ENCODE measurements at places on chromosomes 7 and 10.
A peak's percentile ranks its signal among the peaks of the same experiment; 100 is the strongest.

- no peak for DNase-seq
These were observed 12.2 kb upstream of the BMPR1A start for GRCh38 chr10:86744067-86744725.

- DNase-seq, result no peak
These were observed 39.1 kb upstream of the BET1 start for GRCh38 chr7:94043299-94043698.

DNA sequence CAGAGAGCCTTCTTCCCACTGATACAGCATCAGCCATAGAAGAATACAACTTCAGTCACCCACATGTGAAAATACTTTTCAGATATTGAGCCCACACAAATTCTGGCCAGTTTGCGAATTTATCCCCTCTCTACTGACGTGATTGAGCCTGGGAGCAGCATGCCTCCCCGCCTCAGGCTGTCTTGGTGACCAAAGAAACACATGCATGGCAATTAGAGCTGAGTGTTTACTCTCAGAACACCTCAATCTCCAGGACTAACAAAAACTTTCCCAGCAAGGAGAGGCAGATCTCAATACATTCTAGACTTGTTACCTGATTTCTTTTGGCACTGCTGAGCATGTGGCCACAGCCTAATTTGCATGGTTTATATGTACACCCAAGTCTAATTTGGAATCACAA is 122.5 kb downstream of the TMEM26 start:
- DNase-seq, result no peak

DNA sequence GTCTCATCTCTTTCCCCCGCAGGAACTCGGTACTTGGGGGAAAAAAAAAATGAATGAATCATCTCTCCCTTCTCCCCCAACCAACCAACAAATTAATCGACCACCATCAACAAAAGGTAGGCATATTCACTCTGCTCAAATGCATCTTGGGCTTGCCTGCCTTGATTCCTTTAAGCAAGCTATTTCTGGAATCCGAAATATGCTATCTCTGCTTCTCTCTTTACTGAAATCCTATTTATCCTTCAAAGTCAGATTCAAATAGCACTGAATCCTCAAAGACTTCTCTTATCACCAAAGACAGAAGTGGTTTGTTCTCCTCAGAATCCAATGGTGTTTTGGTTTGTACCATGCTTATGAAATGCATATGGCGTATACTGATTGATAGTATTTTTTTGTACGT is 49.6 kb upstream of the TPK1 start:
- no peak for DNase-seq

GRCh38 chr7:113392841-113393540 is 274.6 kb upstream of the SMIM30 start:
- DNase-seq, result no peak

- no peak for DNase-seq
These were observed 69.7 kb upstream of the EMX2 start for GRCh38 chr10:117472872-117473271.

GRCh38 chr10:3473271-3473670 is 300.7 kb upstream of the PITRM1 start:
- no peak for DNase-seq

DNA sequence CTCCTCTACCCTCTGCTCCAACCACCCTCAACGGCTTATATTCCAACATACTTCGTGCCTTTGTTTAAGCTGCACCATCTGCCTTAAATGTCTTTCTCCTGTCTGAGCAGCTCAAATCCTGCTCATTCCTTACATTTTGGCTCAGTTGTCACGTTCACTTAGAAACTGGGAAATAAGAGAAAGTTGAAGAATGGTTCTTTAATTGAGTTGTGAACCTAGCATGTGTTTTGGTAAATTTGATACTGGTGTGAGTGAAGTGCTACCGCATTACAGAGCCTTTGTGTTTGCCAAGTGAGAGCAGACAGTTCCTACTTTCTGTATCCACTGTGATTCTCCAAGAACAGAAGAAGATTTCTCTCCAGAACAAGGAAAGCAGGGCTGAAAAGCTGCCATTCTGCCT is 54.3 kb downstream of the EPDR1 start:
- DNase-seq, result no peak

DNA sequence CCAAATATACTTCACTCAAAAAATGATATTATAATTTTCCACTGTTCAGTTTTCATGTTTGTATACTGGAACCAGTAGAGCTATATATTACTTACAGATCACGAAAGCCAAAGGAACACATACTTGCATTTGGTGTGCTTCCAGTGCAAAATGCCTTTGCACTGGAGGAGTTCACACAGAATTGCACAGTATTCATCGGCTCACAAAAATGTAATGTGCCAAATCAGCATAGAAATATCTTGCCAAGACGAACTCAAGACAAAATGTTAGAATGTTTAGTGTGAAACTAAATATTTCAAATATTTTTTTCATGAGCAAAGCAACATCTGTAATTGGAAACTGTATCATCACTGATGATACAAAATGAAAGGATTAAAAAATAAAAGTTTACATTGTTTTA is 646.2 kb upstream of the SEMA3D start:
- no peak for DNase-seq

- no peak for DNase-seq
These were observed 25.1 kb downstream of the DOCK1 start for GRCh38 chr10:126930131-126930882.

- no peak for DNase-seq
These were observed 25.2 kb downstream of the DNAJC1 start for GRCh38 chr10:21978191-21978862.

GRCh38 chr7:80244206-80244916 is 109.7 kb downstream of the GNAI1 start:
- DNase-seq, result no peak

DNA sequence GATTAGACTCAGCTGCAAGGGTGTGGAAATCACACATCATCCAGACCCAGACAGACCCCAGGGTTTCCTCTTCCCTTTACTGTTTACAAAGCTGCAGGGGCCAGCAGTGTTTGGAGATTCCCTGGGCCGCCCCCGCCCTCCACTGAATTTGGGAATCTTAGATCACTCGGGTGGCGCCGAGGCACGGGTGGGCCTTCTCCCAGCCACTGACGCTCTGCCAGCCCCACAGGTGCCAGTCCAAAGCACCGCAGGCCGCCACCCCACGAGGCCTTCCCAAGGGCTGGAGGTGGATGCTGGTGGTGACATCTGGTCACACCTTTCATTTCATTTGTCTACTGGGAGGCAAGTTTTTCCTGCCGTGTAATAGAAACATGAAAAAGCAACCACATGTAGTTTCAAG is 439.4 kb upstream of the FOXK1 start:
- DNase-seq, result no peak

DNA sequence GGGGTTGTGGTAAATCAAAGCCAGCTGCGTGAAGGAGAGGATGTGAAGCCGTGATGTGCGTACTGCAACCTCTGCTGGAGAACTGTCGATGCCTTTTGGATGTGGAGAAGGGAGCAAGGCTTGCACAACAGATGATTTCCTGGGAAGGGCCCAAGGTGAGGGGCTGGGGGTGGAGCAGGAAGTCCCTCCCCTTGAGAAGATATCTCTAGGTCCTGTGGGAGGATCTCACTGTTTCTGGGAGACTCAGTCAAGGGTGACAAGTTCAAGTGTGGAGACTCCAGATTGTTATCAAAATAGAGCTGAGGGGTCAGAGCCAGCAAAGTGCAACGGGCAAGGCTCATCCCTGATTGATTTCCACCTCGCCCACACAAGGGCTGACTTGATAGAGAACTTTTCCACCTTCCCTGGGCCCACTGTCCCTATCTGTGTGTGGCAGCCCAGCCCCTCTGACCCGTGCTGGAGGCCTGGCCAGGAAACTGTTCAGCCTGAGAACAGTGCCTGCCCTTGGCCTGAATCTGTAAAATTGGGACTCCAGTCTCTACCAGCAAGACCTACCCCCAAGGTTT is 55.0 kb downstream of the COL13A1 start:
- no peak for DNase-seq

DNA sequence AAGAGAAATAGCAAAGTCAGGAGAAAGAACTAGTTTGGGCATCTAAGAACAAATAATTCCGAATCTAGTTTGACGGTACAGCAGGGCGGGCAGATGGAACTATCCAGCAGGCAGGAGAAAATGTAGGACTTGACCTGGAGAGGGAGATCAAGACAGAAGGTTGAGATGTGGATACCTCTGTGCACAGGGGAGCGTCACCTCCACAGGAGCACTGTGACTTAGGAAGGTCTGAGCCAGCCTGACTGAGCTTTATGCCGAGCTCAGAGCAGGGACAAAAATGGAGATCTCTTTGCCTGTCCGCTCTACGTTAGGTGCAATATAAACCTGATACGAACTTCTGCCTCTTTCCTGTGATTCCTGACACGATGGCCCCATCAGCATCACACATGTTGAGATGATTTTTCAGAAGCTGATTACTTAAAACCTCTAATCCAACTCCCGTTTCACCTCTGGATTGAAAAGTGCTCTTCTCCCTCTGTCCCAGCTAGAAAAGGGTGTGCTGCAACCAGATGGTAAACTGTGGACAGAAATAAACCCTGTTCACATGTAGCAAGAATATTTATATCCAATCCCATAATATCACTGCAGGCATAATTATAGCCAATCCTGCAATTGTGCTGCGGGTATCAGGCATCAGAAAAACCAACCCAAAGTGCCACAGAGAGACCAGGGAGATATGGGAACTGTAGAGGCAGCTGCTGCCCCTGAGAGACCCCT is 13.6 kb upstream of the SORBS1 start:
- DNase-seq, result no peak

GRCh38 chr10:83954193-83954799 is 185.0 kb upstream of the GHITM start:
- DNase-seq, result no peak

GRCh38 chr7:150756858-150757257 is 19.6 kb downstream of the GIMAP5 start:
- peak; percentile 31 for DNase-seq

- DNase-seq, result no peak
These were observed 65.4 kb downstream of the UBE3C start for GRCh38 chr7:157204134-157204533.

GRCh38 chr10:98910048-98910447 is 325.6 kb downstream of the HPSE2 start:
- no peak for DNase-seq

DNA sequence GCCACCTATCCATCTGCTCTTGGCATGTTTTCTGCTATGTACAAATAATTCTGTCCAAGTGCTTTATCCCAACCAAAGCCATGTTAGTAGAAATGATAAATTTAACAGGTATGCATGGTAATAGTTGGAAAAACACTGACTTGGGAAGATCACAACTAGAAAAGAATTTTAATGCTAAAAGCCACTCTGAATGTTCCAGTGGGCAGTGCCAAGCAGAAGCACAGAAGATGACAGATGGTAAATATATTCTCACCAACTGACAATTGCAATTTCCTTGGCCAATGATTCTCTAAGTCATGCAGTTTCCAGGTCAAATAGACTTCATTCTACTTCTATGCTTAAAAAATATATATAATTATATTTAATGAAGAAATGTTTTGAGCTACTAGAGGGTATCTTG is 83.6 kb upstream of the SEMA3C start:
- DNase-seq, result no peak

DNA sequence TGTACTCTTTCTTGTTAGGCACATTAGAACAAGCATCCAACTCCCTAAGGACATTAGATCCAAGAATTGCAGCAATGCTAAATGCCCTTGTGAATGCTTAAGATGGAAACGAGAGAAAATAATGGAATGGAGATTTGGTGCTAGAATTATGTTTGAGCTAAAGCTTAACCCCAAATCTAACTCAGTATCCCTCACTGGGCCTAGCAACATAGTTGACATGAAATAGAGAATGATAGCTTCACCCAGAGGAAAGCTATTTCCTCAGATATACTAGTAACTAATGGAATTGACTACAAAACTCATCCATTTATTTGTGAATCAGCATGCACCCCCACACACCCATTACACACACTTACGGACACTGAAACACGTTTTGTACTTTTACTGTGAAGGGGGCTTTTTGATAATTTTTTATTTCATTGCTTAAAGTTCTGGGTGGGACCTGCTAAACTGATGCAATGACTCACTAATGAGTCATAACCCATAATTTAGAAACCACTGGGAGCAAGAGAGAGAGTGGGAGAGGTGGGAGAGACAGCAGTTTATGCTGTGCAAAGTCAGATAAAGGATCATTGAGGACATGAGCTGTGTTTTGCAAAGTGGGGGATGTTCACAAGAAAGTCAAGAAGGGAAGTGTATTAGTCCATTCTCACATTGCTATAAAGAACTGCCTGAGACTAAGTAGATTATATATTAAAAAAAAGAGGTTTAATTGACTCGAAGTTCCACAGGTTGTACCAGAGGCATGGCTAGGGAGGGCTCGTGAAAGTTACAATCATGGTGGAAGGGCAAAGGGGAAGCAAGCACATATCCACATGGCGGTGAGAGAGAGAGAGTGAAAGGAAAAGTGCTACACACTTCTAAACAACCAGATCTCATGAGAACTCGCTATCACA is 382.7 kb downstream of the SFMBT2 start:
- DNase-seq, result no peak

- DNase-seq, result no peak
These were observed 135.3 kb downstream of the ZNF467 start for GRCh38 chr7:149637911-149638565.

DNA sequence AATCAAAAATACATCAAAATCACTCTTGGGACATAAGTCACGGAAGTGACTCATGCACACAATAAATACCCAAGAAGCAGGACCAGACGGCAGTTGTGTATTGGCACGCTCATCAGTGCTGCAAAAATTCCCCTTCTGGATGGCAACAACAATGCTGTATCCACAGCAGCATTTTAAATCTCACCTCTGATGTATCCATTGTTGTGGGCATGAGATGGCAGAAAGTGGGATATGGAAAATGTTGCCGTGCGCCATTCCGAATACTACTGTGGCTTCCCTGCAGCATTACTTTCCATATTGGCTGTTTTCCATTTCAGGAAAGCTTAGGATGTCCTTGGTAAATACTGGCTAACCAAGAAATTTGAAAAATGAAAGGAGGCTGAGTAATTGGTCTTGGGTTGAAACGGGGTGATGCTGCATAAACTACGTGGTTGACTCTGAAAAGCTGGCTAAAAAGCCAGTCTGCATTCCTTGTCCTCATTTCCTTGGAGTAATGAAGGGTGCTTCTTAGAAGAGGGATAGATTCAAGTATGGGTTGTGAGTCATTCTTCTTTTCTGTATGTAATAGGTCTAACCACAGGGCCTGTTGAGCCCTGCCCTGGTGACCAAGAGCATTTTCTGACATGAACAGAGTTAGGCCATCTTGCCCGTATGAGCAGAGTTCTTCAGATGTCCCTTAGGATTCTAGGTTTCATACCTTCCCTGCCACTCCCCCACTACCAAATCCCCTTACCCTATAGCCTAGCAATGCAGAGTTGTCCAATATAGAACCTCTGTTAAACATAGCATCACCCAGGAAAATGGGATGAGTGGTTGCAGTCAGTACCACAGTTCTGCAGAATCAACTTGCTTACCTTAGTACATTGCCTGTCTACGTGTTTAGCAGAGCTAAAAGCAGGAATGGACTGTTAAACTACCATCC is 36.3 kb upstream of the TOMM7 start:
- DNase-seq, result no peak

GRCh38 chr7:27873981-27874957 is 134.3 kb downstream of the TAX1BP1 start:
- DNase-seq, result no peak
